HepG2 (cell line): ENCODE measurements at places on chromosomes 1 and 21. TPM values are rescaled to one million over a fixed set of nuclear protein-coding genes. Genes with fewer than 3 reads are reported as not detected.

SH2D2A gene
- total RNA-seq, result 0.59 and 0.73 TPM in 2 replicates

DNA sequence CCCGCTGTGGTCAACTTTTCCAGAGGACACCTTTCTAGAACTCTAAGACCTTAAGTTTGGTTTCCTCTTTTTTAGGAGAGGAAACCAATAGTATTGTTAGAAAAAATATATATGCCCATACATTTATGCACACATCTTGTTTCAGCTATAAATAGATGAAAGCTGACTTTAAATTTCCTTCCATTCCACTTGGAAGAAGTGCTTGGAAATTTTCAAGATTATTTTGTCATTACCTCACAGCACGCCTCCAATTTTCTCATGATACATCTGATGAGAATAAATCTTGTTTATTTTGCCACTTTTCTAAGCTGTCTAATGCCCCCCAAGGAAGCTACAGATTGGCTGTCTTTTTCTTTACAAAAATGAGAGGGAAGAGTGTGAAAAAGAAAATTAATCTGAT is 65.8 kb downstream of the NIBAN1 start:
- no peak for DNase-seq

DNA sequence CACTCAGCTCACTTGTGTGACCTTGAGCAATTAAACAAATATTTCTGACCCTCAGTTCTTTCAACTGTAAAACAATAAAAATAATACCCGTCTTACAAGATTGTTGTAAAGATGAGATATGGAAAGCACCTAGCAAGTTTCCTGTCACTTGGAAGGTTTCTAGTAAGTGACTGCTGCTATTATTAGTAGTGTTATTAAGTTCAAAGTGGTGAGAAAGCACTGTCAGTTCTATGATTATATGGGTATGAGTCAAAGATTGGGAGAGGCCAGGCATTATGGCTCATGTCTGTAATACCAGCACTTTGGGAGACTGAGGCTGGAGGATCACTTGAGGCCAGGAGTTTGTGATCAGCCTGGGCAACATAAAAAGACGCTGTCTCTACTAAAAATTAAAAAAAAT is 145.4 kb downstream of the C1orf21 start:
- DNase-seq, result no peak

DNA sequence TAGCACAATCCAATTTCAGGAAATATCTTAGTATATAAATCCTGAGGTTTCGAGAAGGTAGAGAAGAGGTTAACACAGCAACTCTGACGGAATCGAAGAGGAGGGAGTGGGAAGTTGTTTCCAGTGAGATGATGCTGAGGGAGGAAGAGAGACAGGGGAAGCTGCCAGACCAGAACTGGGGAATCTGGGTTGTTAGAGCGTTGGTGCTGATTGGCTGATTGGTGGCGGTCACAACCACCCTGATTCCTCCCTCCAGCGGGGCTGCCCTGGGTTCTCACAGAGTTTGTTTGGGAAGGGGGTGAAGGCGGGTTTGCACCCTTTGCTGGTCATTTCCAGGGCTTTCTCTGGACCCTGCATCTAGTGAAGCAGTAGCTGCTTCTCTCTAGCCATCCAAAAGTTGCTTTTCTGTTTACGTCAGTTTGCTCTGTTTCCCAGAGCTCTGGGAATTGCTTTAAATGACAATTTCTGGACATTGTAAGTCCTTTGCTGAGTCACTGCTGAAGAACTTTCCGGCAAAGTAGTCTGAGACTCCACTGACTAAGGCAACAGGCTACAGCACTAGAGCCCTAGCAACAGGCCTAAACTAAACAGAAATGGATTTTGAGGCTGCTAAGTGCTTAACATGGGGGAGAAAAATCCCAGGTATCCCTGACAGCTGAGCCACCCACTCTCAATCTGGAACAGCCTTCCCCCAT is 90.1 kb downstream of the TENT5C start:
- DNase-seq, result no peak

ELAVL4 gene
- not detected in 2 replicates for total RNA-seq

GRCh38 chr1:150545486-150546032 is 3.6 kb upstream of the ADAMTSL4 start:
- DNase-seq, result no peak

- no peak for DNase-seq
Observed at GRCh38 chr21:35965699-35966098, 94.6 kb downstream of the SETD4 start.

- DNase-seq, result peak; percentile 73
Observed at GRCh38 chr1:62288224-62288623, 31.0 kb downstream of the KANK4 start.

DNA sequence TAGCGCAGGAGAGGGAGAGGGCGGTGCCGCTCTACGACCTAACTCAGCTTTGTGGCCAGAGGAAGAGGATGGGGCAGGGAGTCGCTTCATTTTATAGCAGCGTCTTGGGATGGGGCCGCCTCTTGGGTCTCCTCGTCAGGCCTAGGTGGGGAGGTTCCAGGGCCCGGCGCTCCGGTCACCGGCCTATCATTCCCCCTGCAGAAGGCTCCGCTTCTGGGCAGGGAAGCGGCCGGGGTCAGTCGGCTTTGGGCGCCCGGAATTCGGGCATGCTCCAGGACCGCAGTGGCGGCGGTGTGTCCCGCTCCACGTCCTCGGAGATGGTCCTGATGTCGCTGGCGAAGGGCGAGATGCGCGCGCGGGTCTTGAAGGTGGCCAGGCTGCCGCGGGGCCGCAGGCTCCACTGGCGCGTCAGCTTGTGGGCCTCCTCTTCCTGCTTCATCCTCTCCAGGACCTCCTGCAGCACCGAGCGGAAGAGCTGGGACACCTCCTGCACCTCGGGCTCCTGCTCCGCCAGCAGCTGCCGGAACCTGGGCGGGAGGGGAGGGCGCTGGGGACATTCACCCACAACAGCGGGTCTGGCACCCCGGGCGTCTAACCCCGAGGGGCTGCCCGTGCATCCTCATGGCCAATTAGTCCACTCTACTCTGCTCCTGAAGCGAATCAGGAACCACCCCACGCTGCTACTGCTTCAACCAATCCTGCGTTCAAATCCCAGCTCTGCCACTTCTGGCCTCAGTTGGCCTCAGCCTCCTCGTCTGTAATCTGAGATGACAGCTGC is 13.0 kb downstream of the RD3 start:
- DNase-seq, result no peak

PLXNA2 gene
- total RNA-seq, result 0.24 and 1.1 TPM in 2 replicates

BGLAP gene
- 0.62 TPM in 1 of 2 replicates, not detected in the other for total RNA-seq

DNA sequence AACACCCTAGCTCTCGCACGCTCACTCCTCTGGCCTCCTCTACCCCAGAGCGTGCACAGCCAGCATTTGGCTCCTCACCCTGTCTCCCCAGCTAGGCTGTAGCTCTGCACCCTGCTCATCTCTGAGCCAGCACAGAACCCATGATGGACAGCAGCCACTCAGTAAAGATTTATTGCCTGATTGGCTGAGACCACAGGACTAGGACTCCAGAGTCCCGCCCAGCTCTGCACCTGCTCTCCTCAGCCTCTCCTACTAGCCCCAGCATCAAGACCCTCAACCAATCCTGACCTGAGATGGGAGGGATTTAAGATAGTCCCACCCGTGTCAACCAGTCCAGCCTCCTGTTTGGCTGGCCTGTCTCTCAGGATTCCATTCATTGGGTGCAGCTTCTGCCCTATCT is 9.3 kb downstream of the C1QB start:
- no peak for DNase-seq

DNA sequence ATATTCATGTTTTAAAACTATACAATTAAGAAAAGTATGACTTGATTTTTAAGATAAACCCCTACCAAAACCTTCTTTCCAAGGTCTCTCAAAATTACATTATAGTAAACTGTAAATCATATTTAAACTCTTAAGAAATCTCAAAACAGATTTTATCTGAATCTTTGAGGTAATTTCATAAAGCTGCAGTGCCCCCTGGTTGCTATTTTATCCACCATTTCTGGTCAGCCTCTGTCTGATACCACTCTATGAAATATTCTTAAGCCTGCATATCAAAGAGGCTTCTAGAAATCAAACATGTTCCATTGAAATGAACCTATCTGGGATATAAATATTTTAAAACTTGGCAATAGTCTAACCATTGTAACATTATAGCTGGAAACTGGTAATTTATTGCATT is 317.3 kb downstream of the COL11A1 start:
- no peak for DNase-seq

RBM11 gene
- total RNA-seq, result 0.24 TPM in 1 of 2 replicates, not detected in the other

DNA sequence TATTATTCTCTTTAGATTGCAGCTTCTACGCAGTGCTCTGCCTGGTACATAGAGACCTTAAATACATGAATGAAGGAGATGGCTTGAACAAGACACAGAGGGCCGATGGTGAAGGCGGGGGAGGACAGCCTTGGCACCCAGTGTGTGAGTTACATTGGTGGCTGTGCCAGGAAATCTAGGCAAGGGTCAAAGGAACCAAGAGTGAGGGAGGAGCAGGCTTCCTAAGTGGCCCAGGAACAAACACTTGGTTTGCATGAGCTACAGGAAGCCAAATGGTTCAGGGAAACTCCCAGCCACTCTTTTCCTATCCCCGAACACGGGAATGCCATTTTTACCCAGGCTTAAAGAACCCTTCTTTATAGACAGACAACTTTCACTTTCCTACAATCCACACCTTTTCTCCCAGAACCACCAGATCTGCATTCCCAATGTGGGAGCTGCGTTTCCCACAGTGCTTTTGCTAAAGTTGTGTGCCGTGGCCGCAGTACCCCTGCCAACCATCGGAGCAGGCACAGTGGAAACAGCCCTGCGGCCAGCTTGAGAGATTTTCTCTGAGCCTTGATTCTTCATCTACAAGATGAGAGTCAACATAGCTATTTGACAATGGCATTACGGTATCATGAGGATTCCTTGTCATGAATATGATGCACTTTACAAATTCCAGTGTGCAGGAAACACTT is 3.5 kb upstream of the CLEC20A start:
- no peak for DNase-seq

GRCh38 chr1:108149796-108150467 is 50.2 kb downstream of the SLC25A24 start:
- no peak for DNase-seq

- DNase-seq, result no peak
Observed at GRCh38 chr1:166165661-166166328, 1.0 kb downstream of the FAM78B start.

KCNC4 gene
- 0.20 and 0.24 TPM in 2 replicates for total RNA-seq

- peak; percentile 48 for DNase-seq
Observed at GRCh38 chr1:18463984-18464664, 16.6 kb upstream of the KLHDC7A start.

DNA sequence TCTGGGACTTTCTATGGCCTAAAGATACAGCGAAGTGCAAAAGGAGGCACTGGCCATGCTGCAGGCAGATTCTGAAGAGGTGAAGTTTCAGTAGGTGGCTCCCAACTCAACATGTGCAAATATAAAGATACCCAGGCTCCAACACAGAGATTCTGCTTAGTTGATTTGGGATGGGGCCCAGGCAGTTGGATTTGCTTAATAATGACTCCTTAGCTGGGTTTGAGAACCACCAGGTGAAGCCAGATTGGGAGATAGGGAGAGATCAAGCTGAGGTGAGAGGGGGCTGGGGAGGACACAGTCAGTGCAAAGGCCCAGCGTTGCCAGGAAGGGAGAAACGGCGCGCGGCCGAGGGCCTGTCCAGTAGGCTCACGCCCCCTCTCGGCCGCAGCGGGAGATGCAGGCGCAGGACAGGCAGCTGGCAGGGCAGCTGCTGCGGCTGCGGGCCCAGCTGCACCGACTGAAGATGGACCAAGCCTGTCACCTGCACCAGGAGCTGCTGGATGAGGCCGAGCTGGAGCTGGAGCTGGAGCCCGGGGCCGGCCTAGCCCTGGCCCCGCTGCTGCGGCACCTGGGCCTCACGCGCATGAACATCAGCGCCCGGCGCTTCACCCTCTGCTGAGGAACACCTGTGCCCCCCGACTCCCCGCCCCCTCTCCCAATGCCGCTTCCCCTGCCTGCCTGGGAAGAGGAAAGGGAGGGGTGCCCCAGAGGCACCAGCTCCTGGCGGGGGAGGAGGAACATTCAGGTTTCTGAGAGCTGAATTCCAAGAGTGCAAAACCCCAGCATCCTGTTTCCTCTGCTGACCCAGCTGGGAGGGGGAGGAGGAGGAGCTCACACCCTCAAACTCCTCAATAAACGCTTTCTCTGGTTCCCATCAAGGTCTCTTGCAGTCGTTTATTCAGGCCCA is 1.2 kb downstream of the FAM167B start:
- DNase-seq, result peak; percentile 59

KCNN3 gene
- not detected in 2 replicates for total RNA-seq

GRCh38 chr1:150236614-150237100 is 745 bp upstream of the ANP32E start:
- no peak for DNase-seq

HHIPL2 gene
- 0.07 and 0.53 TPM in 2 replicates for total RNA-seq

DNA sequence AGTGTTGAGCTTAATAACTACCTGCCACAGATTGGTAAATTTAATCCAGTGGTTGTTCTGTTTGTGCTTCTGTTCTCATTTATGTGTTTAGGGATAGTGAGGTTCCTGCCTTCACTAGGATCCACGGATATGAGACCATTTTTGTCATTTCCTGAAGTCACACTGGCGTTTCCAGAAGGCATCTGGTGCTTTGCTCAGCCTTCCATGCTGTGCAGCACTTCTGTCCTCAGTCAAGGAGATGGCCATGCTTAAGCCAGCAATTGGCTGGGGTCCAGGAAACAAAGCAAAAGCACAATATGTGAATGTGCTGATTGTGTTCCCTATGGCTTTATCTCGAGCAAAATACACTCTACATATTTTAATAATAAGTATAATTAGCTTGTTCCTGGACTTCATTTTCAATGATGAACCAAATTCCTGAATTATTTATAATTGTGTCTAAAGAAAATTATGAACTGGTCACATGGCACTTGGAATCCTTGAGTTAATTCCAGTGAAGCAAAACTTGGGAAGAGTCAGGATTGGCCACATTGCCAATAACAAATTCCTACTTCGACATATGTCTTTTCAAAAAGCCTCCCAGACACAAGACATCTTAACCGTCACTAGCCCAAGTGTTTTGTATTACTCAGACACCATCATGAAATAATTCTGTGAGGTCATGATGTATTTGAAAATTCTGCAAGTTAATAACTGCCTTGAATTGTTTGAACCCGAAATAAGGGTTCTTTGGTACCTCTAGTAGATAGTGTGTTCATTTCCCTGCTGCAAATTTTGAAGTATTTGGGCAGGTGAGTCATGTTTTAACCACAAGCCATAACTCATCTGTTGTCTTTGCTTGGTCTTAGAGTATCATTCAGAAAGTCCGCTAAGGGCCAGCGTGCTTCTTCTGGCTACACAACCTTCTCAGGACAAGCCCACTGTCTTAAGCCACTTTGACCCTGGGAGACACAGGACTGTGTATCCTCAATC is 412.4 kb downstream of the DISC1 start:
- DNase-seq, result no peak

DNA sequence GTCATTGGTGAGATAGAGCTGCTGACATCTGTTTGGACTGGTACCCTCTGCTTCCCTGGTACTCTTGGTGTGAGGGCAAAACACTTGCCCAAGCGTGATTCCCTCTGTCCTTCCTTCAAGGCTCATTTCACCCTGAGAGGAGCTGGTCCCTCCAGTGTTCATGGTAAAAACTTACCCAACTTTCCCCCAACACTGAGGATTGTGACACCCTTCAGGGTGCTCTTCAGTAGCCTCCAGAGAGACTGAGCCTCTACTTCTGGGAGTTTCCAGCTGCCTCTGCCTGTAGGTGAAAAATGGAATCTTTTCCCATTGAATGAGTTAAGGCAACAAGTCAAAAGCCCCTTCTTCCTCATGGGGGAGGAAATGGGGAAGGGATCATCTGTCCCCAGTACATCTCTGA is 9.6 kb downstream of the CCDC190 start:
- DNase-seq, result no peak

GRCh38 chr1:61005614-61006580 is 76.5 kb upstream of the NFIA start:
- no peak for DNase-seq

- DNase-seq, result peak; percentile 97
Observed at GRCh38 chr21:17441370-17441769, 71.5 kb upstream of the CXADR start.
